ENCODE measurements at places on chromosomes 13 and 19. TPM values are rescaled to one million over a fixed set of nuclear protein-coding genes. Genes with fewer than 3 reads are reported as not detected.

The ZNF83 gene
- total RNA-seq: 63.7 TPM

The ARHGEF7 gene
- total RNA-seq: 181 TPM

The DAND5 gene
- not detected for total RNA-seq

The PGPEP1 gene
- total RNA-seq: 12.7 TPM

The NLRP9 gene
- total RNA-seq: not detected

The LRRC25 gene
- 1.8 TPM for total RNA-seq

DNA sequence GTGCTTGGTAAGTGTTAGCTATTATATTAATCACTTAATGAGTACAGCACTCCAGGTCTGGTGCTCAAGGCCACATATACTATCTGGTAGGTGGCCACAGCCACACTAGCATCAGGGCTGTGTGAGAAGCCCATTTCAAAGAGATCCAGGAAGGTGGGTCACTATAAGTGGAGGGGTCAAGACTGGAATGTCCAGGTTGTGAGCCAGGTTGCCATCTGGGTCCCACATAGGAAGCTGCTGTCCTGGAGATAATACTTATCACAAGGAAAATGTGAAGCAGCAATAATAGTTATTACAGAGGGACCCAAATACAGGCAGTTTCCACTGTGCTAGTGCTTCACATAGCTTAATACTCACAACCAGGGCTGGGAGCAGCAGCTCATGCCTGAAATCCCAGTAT is 13.1 kb downstream of the C19orf47 start:
- no peak for DNase-seq

- no peak for DNase-seq
Observed at GRCh38 chr19:2289714-2290435, 7.9 kb upstream of the PEAK3 start.

- DNase-seq: no peak
Observed at GRCh38 chr19:9058905-9059667, 27.8 kb upstream of the OR1M1 start.

DNA sequence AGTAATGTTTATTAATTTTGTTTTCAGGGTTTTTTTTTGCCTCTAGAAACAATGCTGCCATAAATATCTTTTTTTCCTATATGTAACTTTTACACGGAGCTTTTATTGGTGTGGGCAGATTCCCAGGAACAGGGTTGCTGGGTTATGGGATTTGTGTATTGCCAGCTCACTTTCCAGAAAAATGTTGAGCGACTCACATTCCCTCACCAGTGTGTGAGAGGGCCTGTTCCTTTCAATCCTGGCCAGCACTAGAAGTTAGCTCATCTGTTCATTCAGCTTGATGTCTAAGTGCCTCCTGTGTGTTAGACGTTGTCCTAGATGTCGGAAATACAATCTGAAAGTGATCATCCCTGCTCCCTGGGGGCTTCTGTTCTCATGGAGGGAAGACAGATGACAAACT is 2.6 kb downstream of the ZNF71 start:
- no peak for DNase-seq

DNA sequence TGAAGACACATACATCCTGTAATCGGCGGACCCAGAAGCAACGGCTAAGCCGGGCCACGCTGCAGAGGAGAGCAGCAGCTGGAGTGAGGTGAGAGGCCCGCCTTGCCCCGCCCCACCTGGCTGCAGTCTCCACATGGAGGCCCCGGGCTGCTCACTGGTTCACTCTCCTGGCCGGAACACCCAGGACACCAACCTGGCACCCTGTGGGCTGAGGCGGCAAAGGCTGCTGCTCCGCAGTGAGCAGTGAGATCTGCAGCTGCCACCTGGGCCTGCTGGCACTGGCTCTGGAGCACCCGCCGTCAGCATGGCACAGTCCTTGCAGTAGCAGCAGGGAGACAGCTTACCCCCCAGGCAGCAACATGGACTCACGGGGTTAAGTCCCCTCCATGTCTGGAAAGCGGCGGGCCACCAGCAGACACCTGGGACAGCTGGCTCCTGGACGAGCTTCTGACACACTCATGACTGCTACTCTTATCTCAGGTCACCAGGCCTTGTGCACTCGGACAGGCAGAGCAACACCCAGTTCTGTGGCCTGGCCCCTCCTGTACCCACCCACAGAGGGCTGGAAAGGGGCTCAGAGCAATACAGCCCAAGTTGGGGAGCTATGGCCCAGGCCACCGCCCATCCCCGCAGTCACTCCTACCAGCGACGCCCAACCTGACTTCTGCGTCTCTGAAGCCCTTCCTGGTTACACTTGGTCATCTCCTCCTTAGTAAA is 13.2 kb upstream of the KPTN start:
- DNase-seq: no peak

DNA sequence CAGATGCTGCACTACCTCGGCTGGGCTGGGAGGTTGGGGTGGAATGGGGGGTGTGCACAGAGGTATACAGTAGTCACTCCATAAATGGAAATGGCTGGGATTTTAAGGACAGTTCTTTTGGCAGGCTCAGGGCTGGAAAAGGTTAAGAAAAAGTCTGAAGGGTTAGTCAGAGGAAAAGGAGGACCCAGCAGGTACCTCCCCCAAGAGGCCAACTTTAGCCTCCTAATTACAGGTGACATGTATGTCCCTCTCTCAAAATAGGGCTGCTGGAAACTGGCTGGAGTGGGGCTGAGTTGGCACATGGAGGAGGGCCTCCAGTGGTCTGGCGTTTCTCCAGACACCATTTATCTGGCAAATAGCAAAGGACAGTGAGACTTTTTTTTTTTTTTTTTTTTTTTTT is 994 bp downstream of the CCDC194 start:
- DNase-seq: no peak

GRCh38 chr19:55525289-55526101 is 11.4 kb downstream of the SBK2 start:
- DNase-seq: peak; percentile 64

DNA sequence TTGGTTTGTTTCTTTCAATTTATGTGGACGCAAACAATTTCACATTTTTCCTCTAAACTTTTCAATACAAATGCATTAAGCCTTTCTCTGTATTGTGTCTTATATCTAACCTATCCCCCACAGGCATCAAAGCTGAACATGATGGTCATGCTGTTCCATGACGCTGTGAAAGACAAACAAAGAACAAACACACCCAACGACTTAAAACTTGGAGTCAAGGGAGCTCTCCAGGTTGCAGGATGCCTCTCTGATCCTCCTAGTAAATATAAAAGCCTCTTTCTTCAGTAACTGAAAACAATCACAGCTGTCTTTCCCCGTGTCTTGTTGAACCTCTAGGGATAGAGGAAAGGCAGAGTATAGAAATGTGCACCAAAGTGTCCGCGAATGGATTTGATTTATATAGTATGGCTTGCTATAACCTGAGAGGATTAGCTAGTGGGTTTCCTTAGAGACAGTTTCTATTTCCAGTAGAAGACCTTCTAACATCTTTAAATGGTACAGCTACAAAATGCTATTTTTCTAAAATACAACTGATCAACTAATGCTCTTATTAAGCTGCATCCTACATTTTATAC is 43.1 kb downstream of the PCDH9 start:
- DNase-seq: no peak

- DNase-seq: peak; percentile 96
Observed at GRCh38 chr19:55379174-55379573, 2.5 kb downstream of the TMEM190 start.

DNA sequence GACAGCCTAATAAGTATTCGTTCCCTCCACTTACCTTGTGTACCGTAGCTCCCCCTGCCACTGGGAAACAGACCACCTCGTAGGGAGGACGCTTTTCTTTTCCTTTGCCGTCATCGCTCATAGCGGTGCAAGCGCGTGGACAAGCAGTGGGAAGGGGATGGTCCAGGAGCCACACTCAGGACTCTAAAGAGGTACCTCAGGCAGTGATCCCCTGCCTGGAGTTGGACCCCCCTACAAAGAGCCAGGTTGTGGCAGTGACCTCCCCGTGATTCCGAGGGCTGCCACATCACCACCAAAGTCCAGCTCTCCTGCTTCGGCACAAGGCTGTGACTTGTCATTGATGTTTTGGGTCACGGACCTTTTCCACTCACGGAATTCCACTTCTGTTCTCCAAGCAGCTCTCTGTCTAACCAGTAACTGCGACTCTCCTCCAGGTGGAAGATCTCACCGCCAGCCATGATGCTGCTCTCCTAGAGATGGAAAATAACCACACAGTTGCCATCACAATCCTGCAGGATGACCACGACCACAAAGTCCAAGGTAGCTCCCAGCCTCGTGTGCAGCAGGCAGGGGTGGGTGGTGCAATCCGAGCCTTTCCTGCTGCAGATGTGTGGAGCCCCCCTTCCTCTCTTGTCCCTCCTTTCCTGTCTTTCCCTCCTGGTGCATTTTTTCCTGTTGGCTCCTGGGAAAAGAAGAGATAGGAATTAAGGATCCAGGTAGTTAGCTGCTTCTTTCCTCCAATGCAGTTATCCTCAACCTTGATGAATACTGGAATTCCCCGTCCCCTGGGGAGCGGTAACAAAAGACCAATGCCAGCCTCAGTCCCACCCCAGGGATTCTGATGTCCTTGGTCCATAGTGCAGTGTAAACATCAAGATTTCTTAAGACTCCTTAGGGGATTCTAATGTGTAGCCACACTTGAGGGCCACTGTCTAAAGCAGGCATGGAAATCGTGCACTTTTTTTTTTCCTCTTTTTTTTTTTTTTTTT is 107.7 kb downstream of the SLC7A1 start:
- DNase-seq: no peak

All from tongue (tissue), 3 donors.